ENCODE measurements at places on chromosomes 16 and 17.

DNA sequence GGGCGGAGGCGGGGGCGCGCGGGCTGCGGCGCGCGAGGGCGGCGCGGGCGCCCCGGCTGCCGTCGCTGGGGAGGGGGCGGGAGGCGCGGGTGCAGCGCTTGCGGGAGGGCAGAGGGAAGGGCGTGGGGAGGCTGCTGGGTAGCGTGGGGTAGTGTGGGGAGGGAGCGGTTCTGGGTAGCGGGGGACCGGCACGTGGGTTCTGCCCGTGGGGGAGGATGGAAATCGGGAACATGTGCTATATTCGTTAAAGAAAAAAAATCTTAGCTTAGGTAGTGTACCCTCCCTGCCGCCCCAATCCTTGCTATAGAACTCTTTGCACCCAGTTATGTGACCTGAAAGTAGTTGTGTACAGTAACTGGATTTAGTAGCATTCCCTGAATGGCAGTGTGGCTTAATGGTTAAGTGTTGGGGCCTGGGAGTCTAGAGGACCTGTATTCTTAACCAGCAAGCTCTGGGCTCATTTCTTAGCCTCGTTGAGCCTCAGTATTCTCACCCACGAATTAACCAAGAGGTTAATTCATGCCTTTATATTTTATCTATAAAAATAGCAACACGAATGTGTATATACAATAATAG, 646 bp downstream of the RABEP1 start:
- peak; percentile 45 for DNase-seq

DNA sequence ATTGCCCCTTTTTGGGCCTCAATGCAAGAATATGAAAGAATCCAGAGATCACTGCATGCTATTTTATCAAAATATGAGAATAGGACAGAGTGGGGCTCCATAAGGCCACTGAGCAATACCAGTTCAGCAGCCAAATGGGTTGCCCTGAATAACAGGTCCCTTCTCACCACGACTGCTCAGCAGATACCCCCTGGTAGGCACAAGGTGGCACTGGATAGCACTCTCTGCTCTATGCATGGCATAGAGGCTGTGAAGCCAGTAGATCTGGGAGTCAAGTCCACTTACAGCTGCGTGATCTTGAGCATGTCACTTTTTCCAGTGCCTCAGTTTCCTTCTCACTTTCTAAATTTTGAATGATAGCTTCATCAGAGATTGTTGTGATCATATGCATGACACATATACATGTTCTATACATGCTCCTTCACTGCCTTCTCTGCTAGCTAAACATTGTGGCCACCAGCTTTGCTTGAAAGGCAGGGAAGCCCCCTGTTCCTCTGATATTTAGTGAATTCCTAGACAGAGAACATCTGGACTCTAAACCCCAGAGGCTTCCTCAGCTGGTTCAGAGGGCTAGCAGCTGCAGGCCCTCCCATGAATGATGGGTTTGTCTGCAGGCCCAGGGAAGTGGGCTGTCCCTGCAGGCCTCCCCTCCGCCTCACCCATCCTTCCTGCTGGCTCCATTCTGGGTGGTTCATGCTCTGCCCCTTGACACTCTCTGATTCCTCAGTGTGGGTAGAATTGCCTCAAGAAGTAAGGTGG, 84.9 kb upstream of the ASIC2 start:
- no peak for DNase-seq

- no peak for DNase-seq
Observed at GRCh38 chr17:6657633-6658287, 6.2 kb downstream of the C17orf100 start.

GRCh38 chr17:8788998-8789397, 10.2 kb downstream of the MFSD6L start:
- no peak for DNase-seq

DNA sequence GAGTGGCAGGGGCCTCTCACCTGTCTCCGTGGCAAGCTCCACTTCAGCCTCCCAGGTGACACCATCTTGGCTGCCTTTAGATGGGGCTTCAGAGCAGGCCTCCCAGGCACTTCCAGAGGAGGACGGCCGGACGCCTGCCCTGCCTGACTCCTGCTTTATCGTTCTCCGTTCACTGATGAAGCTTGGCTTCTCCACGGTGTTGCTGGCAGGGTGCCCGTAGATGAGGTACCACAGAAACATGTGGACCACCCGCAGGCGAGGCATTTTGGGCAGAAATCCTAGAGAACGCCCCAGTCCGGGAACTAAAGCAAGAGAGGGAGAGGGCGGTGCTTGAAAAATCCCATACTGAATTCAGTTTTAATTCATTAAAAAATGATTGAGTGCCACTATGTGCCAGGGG, 54.5 kb downstream of the GTF3C1 start:
- no peak for DNase-seq

GRCh38 chr17:77248216-77249114, 107.7 kb downstream of the SEC14L1 start:
- DNase-seq = no peak

- peak; percentile 5 for DNase-seq
Observed at GRCh38 chr17:82967268-82968032, 112.0 kb upstream of the METRNL start.

DNA sequence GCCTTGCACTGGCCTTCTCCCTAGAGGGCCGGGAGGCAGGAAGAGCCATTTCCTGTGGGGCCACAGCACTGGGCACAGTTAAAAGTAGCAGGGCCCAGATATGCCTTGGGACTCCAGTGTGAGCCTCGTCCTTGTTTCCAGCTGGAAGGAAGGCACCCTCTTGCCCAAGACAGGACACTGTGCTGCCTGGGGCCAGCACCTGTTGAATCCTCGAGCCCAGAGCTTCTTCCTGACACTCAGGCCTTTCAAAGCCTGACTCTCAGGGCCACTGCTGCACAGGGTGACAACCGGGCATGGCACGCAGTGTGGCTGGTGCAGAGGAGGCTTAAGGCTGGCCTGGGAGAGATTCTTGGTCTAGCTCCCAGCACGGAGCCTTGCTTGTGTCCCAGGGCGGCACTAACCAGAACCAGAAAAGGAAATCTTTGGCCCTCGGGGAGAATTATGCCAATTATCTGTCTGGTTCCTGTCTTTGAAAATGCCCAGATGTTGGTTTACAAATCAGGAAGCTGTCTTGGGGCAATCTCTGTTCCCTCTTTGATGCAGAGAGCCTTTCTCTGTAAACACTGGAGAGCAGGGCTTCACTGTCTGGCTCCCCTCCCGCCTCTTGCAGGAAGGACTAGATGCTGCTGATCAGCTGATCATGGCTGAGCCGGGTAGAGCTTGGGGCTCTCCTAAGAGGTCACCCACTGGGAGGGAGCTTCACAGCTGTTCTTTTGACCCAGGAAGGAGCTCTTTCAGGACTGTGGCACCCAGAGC, 11.1 kb downstream of the LDHD start:
- peak; percentile 44 for DNase-seq

- DNase-seq = no peak
Observed at GRCh38 chr17:81196505-81197408, 26.0 kb downstream of the CEP131 start.

GRCh38 chr16:85945424-85945751, 46.4 kb downstream of the IRF8 start:
- DNase-seq = no peak

DNA sequence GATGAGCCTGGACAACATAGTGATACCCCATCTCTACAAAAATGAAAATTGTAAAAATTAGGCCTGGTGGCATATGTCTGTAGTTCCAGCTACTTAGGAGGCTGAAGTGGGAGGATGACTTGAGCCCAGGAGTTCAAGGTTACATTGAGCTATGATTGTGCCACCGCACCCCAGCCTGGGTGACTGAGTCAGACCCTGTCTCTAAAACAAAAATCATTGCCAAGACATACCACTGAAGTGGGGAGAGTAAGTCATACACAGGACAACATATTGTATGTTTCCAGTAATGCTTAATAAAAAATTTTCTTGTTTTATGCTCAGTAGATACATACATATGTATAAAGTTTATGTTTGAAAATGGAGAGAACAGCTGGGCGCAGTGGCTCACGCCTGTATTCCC, 39.2 kb downstream of the NDE1 start:
- no peak for DNase-seq

GRCh38 chr17:2263183-2264066, 40.2 kb downstream of the SMG6 start:
- DNase-seq = no peak

All from CD4-positive, alpha-beta T cell treated with Interleukin-15 for 1 hour (primary cell).